ENCODE measurements at places on chromosomes 3 and 15.
A peak's percentile ranks its signal among the peaks of the same experiment; 100 is the strongest.

- DNase-seq, result no peak
These were observed 48.7 kb downstream of the MYH15 start for GRCh38 chr3:108461661-108462111.

DNA sequence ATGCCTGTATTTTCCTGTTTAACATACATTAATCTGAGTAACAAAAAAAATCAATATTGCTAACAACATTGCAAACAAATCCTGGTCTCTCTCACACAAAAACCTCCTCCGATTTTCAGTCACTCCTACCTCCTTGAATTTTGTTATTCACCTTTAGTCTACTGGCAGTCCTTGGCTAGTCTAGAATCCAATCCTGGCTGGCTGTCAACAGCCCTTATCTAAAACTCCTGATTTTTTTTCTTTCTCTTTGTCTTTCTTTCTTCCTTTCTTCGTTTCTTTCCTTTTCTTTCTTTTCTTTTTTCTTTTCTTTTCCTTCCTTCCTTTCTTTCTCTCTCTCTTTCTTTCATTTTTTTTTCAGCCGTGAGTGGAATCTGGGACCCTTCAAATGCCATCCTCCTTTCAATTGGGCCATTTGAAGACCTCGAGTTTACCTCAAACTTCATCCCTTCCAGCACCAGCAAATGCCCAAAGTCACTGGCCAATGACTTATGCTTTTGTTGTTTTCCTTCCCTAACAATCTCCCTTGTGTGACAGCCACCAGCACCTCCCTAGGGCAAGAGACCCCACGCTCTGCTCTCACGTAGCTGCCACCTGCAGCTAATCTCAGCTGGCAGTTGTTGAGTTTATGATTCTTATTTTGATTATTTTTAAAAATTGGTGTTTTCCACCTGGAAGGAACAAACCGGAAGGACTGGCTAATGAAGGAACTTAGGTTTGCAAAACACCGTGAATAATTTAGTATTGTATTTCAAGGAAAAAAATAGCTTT is 6.8 kb upstream of the ONECUT1 start:
- DNase-seq, result no peak

DNA sequence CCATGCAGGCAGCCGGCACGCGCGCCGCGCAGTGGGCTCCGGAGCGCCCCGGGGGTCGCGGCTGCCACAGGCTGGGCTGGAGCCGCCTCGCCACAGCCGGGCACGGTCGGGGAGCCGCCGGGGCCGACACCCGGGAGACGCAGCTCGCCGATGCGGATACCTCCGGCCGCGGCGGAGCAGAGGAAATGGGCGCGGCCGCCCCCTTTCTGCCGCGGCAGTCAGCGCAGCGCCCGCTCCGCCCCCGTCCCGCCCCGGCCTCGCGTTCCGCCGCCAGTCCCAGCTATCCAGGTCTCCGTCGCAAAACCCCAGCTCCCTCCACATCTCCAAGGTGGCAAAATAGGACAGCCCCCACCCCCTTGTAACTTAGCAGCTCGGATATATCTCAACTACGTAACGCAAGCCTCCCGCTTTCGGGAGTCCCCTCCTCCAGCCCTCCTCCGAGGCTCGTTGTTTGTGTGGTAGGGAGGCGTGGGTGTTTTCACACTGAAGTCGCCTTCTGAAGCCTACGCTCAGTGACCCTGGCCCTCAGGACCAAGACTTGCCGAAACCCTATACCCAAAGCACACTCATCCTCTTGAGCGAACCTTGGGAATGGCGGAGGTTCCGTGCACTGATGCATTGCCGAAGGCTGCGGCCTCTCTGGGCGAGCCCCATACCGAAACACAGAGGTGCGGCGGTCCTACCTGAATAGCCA is at the start of gene SH3BP5:
TSS of gene SH3BP5 (minus strand) at position 182 of the 694 bp plus-strand sequence. CDS start at position 4, 178 bp downstream.
- DNase-seq, result peak; percentile 32

DNA sequence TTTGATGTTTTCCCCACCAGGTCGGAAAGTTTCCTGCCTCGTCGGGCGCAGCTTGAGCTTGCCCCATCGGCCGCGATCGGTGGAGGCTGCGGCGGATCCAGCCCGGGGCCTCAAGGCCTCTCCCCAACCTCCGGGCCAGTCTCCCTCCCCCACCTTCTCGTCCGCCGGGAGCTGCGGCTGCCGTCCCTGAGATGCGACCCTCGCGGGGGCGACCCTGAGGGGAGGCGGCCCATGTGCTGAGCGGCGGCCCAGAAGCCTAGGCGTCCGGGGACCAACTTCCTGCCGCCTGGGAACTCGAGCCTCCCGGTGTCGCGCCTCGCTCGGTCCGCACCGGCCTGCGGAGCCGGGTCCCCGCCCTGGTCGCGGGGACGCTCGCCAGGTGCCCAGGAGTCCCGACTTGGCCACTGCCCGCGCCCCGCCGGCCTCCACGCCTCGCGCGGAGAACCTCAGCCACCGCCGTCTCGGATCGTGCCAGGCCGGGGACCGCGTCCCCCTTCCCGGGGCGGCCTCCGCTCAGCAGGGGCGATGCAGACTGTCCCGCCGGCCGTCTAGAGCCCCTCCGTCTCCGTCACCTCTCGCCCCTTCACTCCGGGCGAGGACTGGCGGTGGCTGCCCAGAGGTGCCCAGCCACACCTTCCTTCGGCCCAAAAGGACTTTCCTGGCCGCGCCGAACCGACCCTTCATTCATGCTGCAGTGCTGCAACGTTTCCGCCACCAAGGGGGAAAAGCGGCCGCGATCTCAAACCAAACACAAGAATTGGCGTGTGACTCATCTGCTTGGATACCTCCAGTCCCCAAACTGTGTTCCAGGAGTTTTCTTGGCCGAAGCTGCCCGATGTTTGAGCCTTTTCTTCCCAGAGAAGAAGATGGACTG is 656 bp downstream of the SLMAP start:
- no peak for DNase-seq

GRCh38 chr15:60982249-60982910 is 246.7 kb downstream of the RORA start:
- no peak for DNase-seq

GRCh38 chr3:54360320-54360719 is 238.0 kb downstream of the CACNA2D3 start:
- no peak for DNase-seq

- peak; percentile 18 for DNase-seq
These were observed 253.2 kb upstream of the LRTM1 start for GRCh38 chr3:55180936-55181535.

- DNase-seq, result no peak
These were observed 25.7 kb upstream of the ROBO2 start for GRCh38 chr3:77014226-77014625.

GRCh38 chr15:58460872-58461271 is 29.1 kb downstream of the LIPC start:
- no peak for DNase-seq

GRCh38 chr3:25281041-25281731 is 146.9 kb upstream of the RARB start:
- DNase-seq, result no peak

- DNase-seq, result no peak
These were observed 91.9 kb downstream of the ARNT2 start for GRCh38 chr15:80496096-80496495.

DNA sequence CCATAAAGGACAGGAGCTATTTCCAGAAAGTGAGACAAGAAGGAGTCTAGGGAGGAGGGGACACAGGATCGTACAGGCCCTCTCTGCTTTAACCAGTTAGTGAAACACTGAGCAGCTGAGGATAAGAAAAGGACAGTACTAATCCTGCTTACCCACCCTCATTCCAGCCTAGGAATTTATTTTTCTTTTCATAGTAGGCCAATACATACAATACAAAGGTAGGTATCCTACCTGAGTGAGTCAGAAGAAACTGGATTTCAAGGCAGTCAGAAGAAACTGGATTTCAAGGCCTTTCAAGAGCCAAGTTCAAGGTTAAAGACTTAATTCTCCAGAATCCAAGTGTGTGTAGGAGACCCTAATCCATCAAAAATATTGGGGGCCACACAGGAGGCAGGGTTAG is 65.3 kb downstream of the EOMES start:
- no peak for DNase-seq

- no peak for DNase-seq
These were observed 2.2 kb upstream of the HDAC11 start for GRCh38 chr3:13477943-13478342.

GRCh38 chr3:128969993-128970739 is 23.7 kb downstream of the CFAP92 start:
- DNase-seq, result peak; percentile 16

DNA sequence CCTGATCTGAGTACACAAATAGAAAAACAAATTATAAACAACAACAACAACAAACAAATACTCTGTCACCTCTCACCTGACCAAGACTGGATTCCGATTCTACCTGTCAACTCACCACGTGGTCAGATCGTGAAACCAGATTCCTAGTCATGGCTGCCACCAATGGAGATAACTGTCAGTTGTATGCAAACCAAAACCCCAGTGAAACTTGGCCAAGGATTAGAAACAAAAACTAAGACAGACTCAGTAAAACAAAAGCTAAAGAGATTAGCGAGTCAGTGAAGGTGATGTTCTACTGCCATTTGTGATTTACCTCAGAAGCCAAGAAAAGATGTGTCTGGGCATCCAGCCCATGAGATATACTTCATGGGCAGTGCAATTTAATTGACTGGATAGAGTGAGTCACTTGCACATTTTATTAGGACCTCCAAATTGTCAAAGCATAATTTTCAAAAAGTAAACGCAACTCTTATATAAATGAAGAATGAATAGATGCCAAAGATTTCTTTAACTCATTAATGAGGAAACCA is 31.1 kb downstream of the PHLDB2 start:
- DNase-seq, result no peak

GRCh38 chr15:96327155-96327741 is 3.3 kb upstream of the NR2F2 start:
- DNase-seq, result peak; percentile 74

DNA sequence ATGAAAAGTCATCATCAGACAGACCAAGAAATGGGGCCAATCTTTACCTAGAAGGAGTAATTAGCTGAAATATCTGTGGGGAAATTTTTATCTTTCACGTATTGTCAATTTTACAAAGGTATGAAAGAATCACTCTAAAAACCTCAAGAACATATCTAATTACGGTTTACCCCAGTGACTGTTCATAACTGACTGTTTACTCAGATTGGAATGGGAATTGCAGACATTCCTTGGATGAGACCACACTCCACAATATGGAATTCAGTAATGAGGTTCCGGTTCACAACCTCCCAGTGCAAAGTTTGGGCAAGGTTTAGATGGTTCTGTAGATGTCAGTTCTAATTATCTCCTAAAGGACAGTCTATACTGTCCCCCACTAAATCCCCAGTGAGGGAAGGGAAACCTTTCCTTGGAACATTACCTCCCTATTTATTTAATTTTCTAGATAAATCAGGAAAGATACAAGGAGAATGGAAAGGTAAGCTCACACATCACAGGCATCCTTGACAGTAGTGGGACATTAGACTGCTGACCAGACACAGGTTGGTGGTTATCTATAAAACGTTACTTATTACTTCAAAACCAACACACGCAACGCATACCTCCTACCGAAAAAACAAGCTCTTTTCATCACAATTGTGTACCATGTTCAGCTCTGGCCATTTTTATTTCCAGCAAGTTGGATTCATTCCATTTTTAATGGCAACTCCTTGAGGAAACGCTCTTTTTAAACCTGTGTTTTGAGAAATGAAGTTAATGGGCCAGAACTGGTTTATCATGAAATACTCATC is 129.9 kb downstream of the RORA start:
- no peak for DNase-seq

DNA sequence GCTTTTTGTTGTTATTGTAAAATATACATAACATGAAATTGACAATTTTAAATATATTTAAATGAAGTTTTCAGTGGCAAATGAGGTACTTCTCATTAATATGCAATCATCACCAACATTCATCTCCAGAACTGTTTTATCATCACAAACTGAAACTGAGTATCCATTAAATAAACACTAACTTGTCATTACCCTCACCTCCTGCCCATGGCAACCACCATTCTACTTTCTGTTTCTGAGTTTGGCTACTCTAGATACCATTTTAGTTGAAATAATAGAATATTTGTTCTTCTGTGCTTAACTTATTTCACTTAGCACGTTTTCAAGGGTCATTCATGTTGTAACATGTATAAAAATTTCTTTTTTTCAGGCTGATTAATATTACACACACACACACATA is 834.3 kb downstream of the PLOD2 start:
- no peak for DNase-seq

DNA sequence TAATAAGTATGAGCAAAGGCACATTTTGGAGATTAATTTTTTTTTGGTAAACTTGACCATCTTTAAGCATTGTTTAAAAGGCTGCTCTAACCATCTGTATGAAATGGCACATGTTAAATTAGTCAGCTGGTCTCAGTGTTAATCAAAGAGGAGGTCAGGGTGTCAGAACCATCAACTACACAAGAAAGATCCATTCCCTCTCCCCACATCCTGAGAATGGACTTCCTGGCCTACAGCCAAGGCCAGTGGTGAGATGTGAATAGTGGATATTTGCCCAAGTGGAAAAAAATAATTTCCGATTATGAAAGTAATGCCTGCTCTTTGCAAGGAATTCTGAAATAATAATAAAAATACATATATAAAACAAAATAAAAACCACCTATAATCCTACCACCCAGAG is 641.7 kb downstream of the NR2F2 start:
- DNase-seq, result no peak

DNA sequence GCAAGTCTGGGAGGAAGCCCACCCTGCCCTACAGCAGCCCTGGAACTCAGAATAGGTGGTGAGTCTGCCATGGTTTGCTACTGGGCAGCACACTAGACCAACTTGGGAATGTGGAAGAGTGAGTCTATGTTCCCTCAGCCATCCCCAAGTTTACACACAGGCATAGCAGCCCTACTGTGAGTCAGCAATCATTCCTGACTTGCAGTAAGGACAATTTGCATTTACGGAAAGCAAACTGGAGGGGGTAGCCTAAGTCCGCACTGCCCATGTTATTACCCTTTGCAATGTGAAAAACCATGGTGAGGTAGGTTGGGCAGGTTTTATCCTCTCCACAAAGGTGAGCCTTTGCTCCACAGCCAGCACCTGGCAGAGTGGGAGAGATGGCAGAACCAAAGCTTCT is 4.6 kb downstream of the TCTA start:
- DNase-seq, result no peak

DNA sequence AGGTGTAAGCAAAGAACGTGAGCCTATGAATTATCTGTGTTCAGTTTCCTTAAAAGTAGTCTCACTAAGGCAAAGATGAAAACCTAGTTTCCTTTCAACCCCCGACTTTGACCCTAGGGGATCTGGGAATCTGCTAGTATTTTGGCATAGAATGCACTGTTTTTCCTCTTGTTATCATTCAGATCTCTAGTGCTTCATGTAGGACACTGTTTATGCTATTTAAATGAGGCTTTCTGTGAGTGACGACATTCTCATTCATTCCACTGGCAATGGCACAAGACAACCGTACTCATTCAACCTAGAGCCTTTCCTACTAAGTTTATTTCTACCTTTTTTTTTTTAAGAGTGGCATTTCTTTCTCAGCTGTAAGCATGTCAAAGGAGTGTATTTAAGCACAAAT is 67.0 kb downstream of the CHAC1 start:
- DNase-seq, result no peak

Data from HL-60 (cell line).